ENCODE measurements at places on chromosomes 11 and 22. TPM values are rescaled to one million over a fixed set of nuclear protein-coding genes. Genes with fewer than 3 reads are reported as not detected.

TMEM25 gene
- 18.7 TPM for total RNA-seq

HORMAD2 gene
- not detected for total RNA-seq

KRTAP5-7 gene
- total RNA-seq = not detected

NRXN2 gene
- 0.85 TPM for total RNA-seq

SMIM35 gene
- total RNA-seq = not detected

SYT8 gene
- not detected for total RNA-seq

MMP27 gene
- total RNA-seq = not detected

ANGPTL5 gene
- total RNA-seq = not detected

ZDHHC24 gene
- 13.0 TPM for total RNA-seq

CATSPERZ gene
- total RNA-seq = not detected

ACTN3 gene
- 1.2 TPM for total RNA-seq

TMPRSS5 gene
- 0.36 TPM for total RNA-seq

MYRF gene
- total RNA-seq = 0.07 TPM

SCGB1C1 gene
- not detected for total RNA-seq

MMP8 gene
- total RNA-seq = not detected

CBY1 gene
- 15.7 TPM for total RNA-seq

NTM gene
- not detected for total RNA-seq

OR2AG1 gene
- total RNA-seq = not detected

OR4C13 gene
- not detected for total RNA-seq

UNC93B1 gene
- total RNA-seq = 5.4 TPM

KCTD17 gene
- 3.3 TPM for total RNA-seq

TAF10 gene
- 74.2 TPM for total RNA-seq

OR4A16 gene
- total RNA-seq = not detected

TEAD1 gene
- total RNA-seq = 172 TPM

TEX54 gene
- total RNA-seq = not detected

ABTB2 gene
- 15.2 TPM for total RNA-seq

PRRG4 gene
- 0.53 TPM for total RNA-seq

MAJIN gene
- total RNA-seq = not detected

SCN4B gene
- 3.5 TPM for total RNA-seq

LRRC75B gene
- 1.9 TPM for total RNA-seq

KDM4E gene
- total RNA-seq = not detected

MOV10L1 gene
- 0.25 TPM for total RNA-seq

FAT3 gene
- 1.4 TPM for total RNA-seq

DLG2 gene
- 3.5 TPM for total RNA-seq

Data from gastrocnemius medialis (tissue), 4 donors.